ENCODE measurements at places on chromosomes 11 and 22.
A peak's percentile ranks its signal among the peaks of the same experiment; 100 is the strongest.

DNA sequence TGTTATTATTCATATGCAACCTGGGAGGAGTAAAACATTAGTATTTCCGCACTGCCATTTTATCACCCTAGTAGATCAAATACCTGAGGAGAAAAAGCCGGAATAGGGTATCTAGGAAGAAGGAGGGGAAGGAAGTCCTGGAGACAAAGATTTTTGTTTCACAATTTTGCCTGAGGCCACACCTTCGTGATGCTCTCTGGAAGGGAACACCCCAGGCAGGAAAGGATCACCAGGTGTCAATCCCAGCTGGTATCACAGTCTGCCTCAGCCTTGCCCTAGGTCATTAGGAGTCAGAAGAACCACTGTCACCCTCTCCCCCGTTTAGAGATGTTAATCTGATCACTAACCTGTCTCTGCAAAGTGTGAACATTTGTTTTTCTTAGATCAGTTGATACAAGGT lies 35.4 kb upstream of the IGSF9B start:
- DNase-seq, result no peak

DNA sequence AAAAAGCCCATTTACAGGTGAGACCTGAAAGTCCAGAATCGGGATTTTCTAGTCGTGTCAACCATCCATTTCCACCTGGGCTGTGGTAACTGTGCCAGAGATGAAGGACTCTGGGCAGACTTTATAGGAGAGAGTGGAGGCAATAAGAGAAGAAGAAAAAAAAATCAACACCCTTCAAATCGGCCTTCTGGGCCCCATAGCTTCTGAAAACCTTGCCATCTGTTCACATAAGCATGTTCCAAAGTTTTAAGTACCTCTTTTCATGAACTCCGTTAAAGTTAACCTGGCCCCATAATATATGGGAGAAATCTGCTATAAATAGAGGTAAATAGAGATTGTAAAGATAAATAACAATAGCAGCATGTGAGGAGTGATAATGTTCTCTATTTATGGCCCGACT lies 470.5 kb downstream of the MIAT start:
- DNase-seq, result no peak

DNA sequence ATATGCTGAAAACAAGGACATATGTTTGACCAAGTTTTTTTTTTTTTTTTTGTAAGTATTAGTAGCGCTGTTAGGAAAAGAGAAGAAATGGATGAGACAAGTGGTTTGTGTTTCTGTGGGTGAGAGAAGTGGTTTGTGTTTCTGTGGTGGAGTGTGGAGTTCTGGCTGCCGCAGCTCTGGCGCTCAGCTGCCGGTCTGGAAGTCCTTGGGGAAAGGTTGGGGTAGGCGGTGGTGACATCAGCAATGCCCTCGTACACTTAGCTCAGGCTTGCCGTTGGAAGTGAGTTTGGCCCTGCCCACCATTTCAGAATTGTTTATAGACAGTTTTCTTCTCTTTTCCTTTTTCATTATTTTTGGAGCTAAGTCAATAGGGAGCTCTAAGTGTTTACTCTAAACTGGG lies 116.6 kb downstream of the TBC1D22A start:
- DNase-seq, result peak; percentile 66

DNA sequence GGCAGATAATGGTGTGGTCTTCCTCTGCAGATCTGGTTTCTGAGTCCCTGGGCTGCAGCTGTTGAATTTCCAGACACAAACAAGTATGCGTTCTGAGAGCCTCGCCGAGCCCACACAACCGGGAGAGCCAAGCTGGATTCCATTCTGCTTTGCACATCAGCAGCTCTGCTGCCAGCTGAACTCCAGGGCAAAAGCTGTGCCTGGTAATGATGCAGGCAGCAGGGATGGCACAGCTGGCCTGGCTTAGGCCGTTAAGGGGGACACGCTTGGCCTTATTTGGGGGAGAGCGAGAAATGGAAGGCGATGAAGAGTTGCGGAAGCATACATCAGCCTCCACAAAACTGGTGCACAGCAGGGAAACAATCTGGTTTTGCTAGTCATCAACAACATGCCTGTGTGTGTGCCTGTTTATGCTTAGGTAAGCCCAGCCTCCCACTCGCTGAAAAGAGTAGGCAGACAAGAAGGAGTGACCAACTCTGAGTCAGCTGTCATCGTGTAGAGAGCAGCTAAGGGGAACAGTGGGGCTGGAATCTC lies 25.1 kb downstream of the ADAMTS8 start:
- DNase-seq, result peak; percentile 52

DNA sequence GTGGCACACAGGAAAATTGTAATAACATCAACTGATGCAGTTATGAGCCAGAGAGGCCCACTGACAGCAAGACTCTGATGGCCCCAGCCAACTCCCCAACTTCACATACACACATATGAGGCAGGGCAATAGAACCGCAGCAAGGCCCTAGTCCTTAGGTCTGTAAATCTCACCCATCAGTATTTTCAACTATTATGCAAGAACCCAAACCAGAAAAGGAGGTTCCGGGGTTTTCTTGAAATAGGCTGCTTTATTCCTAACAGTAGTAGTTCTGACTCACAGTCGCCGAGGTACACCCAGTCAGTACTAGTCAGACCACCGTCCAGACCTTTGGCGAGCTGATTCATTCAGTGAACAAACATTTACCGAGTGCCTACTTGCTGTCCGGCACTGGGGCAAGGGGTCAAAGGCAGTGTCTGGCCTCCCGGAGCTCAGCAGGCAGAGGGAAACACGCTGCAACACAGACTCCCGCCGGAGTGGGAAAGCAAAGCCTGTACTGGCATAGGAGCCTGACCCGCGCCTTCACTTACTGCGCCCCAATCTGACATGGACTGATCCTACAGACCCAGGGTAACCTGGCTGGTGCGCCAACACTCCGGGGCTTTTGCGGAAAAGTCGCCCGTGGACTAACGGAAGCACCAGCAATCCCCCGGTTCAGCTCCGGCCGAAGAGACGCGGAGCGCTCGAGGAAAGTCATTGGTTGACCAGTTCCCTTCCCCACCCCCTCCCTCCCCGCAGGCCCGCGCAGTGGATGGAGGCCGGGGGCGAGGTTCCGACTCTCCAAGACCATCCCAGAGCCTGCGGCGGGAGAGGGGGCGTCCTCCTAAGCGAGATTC lies 1.3 kb downstream of the PLEKHA7 start:
- DNase-seq, result no peak

DNA sequence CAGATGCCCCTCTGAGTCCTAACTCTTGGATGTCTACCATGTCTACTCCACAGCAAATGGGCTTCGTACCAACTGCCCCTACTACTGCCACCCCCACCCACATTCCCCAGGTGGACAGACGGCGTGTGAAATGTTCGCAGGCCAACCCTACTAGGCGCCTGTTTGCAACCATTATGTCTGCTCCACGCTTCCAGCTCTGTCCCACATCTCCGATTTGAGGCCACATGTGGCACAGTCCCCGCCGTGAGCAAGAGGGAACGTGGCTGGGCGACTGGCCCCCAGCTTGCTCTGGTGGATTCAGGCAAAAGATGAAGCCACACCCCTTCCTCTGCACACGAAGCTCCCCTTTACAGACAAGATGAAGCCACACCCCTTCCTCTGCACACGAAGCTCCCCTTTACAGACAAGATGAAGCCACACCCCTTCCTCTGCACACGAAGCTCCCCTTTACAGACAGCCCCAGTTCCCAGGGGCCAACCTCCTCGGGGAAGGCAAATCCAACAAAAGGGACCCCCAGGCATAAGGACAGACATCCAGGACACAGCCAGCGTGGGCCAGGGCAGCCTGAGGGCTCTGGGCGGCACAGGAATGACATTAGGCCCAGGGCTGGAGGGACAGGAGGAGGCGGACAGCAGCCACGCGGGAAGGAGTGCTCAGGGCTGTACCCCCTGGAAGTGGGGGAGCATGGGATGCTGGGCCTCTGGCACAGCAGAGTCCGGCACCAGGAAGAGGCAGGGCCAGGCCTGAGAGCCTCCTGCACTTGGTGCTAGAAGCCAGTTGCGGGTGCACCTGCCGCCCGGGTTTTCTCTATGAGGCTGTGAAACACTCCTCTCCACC lies 106.2 kb downstream of the SHANK2 start:
- no peak for DNase-seq

Measured in suppressor macrophage treated with lipopolysaccharide for 4 hours (primary cell).